A549 (cell line): ENCODE measurements at places on chromosomes 1 and 21.

- DNase-seq, result no peak
These were observed 3.7 kb downstream of the C1orf226 start for GRCh38 chr1:162385280-162385623.

DNA sequence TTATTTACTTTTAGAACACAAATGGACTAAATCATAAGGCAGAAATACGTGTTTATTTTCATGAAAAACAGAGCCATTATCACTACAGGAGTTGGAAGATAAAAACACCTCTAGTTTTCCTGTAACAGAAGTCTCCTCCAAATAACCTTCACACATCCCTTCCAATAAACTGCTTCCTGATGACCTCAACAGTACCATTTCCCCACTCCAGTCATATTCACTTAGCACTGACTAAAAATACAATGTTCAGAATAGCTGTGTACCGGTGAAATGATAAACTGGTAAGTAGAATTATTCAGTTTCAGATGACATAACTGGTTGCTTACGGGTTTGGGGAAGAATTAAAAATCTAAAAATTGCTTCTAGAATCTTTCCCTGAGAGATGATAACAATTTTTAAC lies 137.9 kb downstream of the DENND1B start:
- DNase-seq, result no peak

- peak; percentile 29 for DNase-seq
These were observed 4.5 kb downstream of the GUCA2B start for GRCh38 chr1:42157667-42158066.

GRCh38 chr1:206514813-206515387 lies 7.6 kb downstream of the RASSF5 start:
- no peak for DNase-seq

GRCh38 chr1:100469578-100469977 lies 68.4 kb upstream of the GPR88 start:
- no peak for DNase-seq

- peak; percentile 28 for DNase-seq
These were observed 826 bp downstream of the LAPTM5 start for GRCh38 chr1:30756545-30757351.

- no peak for DNase-seq
These were observed 39.0 kb downstream of the NEXN start for GRCh38 chr1:77927414-77927813.

DNA sequence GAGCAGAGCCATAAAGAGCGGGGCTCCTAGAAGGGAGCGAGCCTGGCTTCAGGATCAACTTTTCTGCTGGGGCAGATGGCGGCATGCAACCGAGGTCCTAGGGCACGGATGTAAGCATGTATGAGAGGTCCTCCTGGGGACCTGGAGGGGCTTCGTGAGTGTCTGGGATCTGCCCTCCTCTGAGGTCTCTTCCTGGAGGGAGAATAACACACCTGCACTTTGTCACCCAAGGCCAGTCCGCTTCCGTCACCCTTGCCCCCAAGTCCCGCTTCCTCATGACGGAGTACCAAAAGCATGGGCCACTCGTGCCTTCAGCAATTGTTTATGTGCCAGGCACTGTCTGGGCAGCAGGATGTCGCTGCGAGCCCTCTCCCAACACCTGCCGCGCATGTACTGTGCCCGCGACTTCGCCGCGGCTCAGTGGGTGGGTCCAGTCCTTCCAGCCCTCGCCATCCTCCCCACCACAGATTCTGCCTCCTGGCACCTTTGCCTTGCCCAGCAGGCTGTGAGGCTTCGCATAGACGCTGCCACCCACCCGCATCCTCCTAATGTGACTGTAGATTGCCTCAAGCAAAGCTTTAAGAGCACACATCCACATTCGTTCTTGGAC lies 60.0 kb upstream of the TMPRSS2 start:
- DNase-seq, result no peak

DNA sequence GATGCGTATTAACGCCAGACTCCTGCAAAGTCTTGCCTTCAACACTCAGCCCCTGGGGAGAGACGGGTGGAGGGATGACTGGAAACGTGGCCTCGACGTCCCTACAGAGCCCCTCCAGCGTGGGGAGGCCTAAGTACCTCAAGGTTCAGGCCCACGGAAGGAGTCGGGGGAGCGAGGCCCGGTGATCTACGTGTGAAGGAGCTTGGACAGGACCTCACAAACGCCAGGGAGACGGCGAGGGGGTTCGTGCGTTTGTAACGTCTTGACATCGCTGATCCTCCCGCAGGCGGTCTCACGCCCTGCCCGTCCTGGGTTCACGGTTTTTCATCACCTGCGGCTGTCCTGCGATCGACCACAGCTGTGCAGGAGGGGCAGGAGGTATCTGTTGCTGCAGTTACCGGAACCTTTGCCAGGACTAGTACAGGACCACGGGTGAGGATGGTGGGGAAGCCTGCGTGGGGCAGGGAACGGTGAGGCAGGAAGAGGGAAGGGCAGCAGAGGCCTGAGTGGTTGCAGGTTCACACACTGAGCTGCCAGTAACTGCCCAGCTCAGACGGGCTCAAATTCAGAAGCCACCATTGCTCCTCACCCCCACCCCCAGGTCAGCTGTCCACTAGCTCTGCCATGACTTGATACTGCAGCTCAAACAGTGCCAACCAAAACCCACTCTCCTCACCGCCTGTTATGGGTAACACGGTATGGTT lies 889 bp upstream of the CCNL2 start:
- no peak for DNase-seq

GRCh38 chr1:195828325-195828724 lies 779.9 kb downstream of the KCNT2 start:
- no peak for DNase-seq

GRCh38 chr1:29756085-29756484 lies 519.8 kb downstream of the PTPRU start:
- DNase-seq, result no peak

DNA sequence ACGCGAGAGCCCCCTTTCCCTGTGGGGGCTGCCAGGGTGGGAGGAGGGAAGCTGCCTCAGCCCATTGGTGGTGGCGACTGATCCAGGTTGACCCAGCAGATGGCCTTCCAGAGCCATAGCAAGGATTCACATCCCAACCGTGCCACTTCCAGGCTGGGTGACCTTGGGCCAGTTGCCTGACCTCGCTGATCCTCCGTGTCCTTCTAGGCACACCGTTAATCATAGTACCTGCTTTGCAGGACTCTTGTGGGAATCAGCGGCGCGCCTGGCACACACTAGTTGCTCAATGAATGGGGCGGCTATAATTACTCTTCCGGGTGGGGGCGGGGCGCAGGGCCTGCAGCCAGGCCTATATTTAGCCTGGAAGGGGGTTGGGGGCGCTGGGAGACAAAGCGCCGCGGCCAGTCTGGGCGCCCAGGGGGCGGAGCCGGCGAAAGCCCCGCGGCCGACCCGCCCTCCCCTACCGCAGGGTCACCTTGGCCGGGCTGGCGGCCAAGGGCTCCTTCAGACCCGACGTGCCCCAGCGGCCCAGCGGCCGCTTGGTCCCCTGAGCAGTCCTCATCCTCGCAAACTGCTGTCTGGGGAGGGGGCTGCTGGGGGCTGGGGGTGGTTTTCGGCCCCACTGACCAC lies 5.1 kb downstream of the HSPB7 start:
- DNase-seq, result peak; percentile 40

DNA sequence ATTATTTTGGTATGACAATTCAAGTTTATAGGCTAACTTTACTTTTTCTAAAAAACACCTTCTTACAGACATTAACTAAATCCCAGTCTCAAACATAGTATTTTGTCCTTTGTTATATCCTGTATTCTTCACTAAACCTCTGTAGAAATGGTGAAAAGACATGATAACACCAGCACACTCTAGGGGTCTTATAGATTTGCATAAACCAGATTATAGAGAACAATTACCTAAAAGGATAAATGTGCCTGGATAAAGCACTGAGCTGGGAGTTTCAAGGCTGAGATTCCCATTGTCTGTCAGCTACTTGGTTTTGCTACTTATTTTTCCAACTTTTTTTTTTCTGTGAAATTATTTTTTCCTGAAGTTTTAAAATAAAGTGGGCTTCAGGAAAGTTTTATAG lies 1288.6 kb upstream of the TMPRSS15 start:
- no peak for DNase-seq

GRCh38 chr1:205012391-205013140 lies 30.4 kb upstream of the CNTN2 start:
- no peak for DNase-seq

DNA sequence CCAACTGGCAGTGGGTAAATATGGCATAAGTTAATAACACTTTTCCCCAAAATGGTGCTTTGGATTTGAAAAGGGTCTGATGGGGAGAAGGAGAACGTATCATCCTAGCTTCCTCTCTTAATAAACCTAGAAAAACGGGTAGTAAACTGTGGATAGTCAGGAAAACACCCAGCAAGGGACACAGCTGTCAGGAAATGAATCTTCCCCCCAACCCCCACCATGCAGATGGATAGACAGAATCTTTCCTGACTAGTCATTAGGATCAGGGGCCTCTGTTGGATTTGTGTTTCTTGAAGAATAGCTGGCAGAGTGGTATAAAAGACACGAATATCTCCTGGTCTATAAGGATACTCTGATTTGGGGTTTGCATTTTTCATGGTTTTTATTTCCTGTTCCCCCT lies 22.5 kb upstream of the LAX1 start:
- DNase-seq, result no peak

DNA sequence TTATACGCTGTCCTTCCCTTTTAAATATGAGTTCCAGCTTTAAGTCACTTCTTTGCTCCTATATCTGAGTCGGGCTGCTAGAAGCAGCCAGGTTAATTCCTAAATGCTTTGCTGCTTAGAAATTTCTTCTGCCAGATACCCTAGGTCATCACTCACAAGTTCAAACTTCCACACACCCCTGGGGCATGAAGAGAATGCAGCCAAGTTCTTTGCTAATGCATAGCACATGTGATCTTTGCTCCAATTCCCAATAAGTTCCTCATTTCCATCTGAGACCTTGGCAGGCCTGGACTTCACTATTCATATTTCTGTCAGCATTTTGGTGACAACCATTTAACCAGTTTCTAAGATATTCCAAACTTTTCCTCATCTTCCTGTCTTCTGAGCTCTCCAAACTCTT lies 14.5 kb upstream of the APP start:
- DNase-seq, result no peak

DNA sequence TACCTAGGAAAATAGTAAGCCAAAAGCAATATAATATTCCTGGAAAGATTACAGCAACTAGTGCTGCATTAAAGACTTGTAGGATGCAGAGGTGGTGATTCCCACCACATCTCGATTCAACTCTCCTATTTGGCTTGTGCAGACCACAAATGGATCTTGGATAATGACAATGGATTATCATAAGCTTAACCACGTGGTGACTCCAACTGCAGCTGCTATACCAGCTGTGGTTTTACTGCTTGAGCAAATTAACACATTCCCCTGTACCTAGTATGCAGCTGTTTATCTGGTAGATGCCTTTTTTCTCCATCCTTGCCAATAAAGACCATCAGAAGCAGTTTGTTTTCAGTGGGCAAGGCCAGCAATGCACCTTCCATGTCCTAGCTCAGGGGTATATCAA lies 542.7 kb upstream of the ADGRL4 start:
- DNase-seq, result no peak

GRCh38 chr1:159786966-159787365 lies 6.2 kb downstream of the DUSP23 start:
- DNase-seq, result no peak

DNA sequence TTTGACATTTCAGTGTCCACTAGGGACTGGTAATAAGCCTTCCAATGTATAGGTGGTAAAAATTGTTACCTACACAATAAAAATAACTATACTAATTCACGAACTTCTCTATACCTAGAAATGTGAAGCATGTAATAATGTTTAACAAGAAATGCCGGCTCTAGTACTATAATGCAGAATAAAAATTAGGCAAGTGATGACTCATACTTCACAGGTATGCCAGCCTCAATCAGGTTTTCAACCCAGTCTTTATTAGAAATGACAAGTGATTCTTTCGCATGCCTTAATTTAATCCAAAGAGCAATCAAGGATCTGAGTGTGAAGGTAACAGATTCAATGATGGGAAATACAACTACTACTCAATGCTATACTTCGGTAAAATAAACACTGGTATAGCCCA lies 134.9 kb downstream of the RERE start:
- no peak for DNase-seq

GRCh38 chr1:2236695-2237677 lies 8.9 kb downstream of the SKI start:
- DNase-seq, result no peak

DNA sequence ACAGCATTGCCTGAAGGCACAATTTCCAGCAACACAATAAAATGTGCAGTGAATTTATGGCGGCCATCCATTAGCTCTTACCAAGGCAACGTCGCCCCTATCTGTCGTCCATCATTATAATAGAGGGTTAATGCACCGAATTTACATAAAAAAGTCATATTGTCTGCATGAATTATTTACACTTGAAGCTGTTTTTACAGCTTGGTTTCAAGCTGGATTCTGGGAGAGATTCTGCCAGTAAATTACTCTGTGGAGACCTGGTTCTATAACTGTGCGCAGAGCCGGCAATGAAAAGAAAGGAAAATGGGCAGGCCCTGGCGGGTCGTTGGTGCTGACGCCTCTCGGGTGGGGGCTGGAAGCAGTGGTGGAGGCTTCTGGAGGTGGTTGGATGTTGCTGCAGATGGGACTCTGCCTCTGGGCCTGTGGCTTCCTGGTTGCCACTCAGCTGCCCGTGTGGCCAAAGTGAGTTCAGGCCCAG lies 48.9 kb upstream of the POU3F1 start:
- no peak for DNase-seq

GRCh38 chr1:105326886-105327285 lies 1577.2 kb downstream of the AMY1C start:
- DNase-seq, result no peak

- no peak for DNase-seq
These were observed 2.0 kb downstream of the FCER1G start for GRCh38 chr1:161216945-161217712.

DNA sequence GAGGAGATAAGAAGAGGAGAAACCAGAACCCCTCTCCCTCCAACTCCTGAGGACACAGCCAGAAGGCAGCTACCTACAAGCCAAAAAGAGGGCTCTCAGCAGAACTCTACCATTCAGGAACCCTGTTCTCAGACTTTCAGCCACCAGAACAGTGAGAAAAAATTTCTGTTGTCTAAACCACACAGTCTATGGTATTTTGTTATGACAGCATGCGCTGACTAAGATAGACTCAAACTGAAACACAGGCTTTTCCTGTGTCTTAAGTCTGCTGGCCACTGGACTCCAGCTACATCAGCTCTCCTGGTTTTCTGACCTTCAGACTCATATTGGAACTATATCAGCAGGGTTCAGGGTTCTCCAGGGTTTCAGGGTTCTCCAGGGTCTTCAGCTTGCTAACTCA lies 126.5 kb upstream of the TNFSF4 start:
- DNase-seq, result no peak

GRCh38 chr1:221228594-221228993 lies 349.4 kb downstream of the HLX start:
- no peak for DNase-seq

DNA sequence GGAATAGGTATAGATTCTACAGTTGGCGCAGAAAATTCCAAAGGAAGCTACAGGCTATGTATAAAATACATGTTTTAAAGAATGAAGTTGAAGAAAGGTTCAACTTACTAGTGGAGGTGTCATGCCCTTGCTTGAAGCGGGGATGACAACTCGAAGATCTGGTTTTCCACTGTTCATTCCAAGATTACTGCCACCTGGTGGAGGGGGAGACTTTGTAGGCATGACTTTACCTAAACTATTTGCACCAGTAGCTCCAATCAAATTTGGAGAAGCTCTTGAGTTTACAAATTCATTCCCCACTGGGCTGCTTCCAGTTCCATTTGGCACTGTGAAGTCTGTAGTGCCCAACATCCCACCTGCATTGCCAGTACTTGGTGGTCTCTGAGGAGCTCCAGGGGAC lies 81.7 kb downstream of the AXDND1 start:
- peak; percentile 44 for DNase-seq
